ENCODE measurements at places on chromosomes 12 and 14. TPM values are rescaled to one million over a fixed set of nuclear protein-coding genes. Genes with fewer than 3 reads are reported as not detected.
A peak's percentile ranks its signal among the peaks of the same experiment; 100 is the strongest.

GRCh38 chr12:3998968-3999792 lies 126.0 kb upstream of the PARP11 start:
- DNase-seq: peak; percentile 56
- H3K27ac ChIP-seq: peak overlapping the region; percentile 98
- no peaks in the 10 kb centered on the region for H3K27me3 ChIP-seq
- peaks cover 34% of the 10 kb centered on the region for H3K4me1 ChIP-seq
- H3K4me3 ChIP-seq: peak overlapping the region; percentile 1

GRCh38 chr12:92786045-92786444 lies 83.3 kb downstream of the PLEKHG7 start:
- no peak for DNase-seq
- H3K4me1 ChIP-seq: peaks cover 2% of the 10 kb centered on the region
- H3K27me3 ChIP-seq: no peaks in the 10 kb centered on the region
- no peak overlapping the region for H3K27ac ChIP-seq
- peaks cover 11% of the 10 kb centered on the region for H3K36me3 ChIP-seq
- H3K4me3 ChIP-seq: no peak overlapping the region

DNA sequence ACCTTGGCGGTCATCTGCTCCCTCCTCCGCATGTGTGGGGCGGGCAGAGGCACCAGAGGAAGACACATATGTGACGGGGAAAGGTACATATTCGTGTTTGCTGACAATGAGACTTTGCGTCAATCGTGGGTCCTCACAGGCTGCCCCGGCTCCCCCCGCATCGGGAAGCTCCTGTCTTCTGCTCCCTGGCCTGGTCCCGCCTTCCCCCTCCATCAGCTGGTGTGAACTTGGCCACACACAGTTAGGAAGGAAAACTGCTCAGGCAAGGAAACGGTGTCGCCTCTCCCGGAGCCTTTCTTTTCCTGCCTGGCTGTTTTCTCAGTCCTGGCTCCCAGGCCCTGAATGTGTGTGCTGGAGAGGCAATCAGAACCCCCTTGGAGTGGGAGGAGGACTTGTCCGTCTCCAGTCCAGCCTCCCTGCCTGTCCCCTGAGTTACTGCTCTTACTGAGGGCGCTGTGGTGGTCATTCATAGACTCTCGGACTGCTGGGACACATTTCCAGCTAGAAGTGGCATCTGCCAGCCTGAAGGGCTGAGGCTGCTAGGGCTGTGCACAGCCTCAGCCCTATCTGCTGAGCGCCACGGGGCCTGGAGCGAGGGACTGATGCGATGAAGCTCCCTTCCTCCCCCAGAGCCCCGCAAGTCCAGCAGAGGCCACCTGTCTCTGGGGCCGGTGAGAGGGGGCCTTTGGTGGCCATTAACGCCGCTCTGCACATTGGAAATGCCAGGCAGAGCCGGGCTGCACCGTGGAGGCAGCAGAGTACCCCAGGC lies 44.2 kb upstream of the TSPAN9 start:
- H3K27ac ChIP-seq: no peak overlapping the region
- H3K4me1 ChIP-seq: peaks cover 5% of the 10 kb centered on the region
- peaks cover 3% of the 10 kb centered on the region for H3K36me3 ChIP-seq
- H3K4me3 ChIP-seq: no peak overlapping the region
- no peaks in the 10 kb centered on the region for H3K27me3 ChIP-seq

Gene GPR84
- total RNA-seq: not detected

GRCh38 chr12:31496257-31496656 lies 94.7 kb downstream of the DENND5B start:
- no peak for DNase-seq
- peaks cover 31% of the 10 kb centered on the region for H3K4me1 ChIP-seq
- no peak overlapping the region for H3K4me3 ChIP-seq
- H3K36me3 ChIP-seq: peaks cover 11% of the 10 kb centered on the region
- H3K27ac ChIP-seq: no peak overlapping the region

DNA sequence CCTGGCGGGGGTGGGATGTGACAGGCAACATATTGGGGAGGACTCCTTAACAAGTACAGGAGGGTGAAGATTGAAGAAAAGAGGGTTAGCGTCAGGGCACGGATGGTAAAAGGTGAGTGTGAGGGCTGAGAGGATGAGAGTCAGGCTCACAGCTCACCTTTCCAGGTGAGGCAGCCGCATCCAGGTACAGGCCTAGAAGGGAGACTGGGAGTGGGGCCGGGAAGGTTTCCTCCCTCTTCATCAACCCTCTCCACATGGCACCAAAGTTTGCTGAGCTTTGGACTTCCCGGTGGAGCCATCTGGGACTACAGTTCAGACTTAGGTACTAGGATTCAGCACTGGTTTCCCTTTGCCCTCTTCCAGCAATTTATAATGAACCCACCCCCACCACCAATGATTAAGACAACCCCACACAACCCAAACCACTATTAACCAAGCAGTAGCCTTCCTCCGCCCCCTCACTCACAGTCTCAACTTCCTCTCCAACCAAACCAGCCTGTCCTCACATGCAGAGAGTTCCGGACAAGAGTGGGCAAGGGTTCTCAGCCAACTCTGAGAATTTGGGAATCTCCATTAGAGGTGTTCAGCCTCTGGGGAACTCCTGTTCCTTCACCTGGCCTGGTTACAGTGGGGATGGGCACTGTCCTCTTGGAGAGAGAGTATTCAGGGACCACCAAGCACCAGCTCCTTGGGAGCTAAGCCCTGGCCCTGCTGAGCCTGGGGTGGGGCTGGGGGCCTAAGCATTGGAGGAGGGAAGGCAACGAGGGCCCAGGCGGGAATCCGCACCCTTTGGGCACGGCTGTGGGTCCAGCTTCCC lies 2.4 kb upstream of the HOXC4 start:
- H3K4me1 ChIP-seq: peaks cover 58% of the 10 kb centered on the region
- no peak for DNase-seq
- H3K36me3 ChIP-seq: no peaks in the 10 kb centered on the region

Gene EPYC
- not detected for total RNA-seq

DNA sequence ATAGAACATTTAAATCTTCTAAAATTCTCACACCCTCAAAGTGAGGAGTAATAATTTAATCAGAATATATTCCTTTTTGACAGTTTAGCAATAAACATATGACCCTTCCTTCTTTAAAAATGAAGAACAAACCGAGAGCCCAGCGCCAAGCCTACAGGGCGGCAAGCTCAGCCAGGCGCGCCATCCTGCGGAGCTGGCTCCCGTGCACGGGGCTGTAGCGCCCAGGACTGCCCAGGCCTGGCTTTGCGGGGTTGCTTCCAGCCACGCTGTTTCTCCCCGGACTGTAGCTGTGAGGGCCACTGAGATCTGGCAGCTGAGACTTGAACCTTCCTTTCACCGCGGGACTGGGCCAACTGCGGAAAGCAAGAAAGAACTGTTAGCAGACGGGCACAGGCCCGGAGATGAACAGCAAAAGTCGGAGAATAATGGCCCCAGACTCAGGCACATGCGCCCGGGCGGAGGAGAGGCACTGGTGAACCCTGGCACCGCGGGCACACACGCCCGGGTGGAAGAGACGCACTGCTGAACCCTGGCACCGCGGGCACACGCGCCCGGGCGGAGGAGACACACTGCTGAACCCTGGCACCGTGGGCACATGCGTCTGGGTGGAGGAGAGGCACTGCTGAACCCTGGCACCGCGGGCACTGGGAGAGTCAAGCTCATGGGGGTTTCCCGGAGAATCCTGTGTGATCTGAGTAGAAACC lies 16.6 kb downstream of the PGAM5 start:
- H3K4me1 ChIP-seq: no peaks in the 10 kb centered on the region
- H3K36me3 ChIP-seq: peaks cover 45% of the 10 kb centered on the region
- no peak overlapping the region for H3K27ac ChIP-seq
